ENCODE measurements at places on chromosomes 2 and 18.

- DNase-seq = no peak
Observed at GRCh38 chr2:97781981-97782380, 68.6 kb downstream of the ZAP70 start.

DNA sequence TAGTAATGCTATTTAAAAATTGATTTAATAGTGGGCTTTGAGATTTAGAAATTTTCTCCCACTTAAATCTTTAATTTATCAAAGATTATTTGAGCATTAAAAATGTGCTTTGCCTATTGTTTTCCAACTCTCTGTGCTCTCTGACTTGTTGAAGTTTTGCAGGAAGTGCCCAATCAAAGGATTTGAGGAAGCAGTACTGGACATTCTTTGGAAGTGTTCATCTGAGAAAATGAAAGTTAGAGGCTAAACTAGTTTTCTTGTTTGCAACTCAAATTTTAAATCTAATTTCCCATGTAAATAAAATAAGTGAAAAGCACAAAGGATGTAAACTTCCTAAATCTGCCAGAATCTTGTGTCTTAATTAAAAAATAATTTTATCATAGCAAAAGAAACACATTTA is 89.1 kb downstream of the CAMKMT start:
- DNase-seq = no peak

- no peak for DNase-seq
Observed at GRCh38 chr2:134454426-134454825, 200.6 kb downstream of the MGAT5 start.

GRCh38 chr2:108367014-108367413 is 10.7 kb upstream of the SULT1C4 start:
- no peak for DNase-seq

DNA sequence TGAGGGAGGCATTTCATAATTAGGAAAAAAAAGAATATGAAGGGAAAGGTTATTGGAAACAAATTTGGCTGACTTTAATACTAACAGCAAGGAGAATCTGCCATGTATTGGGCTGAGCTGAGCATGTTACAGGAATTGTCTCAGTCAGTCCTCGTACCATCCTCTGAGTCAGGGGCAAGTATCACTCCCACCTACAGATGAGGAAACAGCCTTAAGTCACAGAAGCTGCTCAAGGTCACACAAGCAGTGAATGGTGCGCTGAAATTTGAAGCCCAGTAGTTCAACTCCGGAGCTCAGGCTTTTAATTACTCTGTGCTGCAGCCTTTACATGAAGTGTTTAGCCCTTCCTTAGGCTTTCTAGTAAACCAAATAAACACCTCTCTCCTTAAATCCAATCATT is 17.3 kb downstream of the PROKR1 start:
- DNase-seq = no peak

DNA sequence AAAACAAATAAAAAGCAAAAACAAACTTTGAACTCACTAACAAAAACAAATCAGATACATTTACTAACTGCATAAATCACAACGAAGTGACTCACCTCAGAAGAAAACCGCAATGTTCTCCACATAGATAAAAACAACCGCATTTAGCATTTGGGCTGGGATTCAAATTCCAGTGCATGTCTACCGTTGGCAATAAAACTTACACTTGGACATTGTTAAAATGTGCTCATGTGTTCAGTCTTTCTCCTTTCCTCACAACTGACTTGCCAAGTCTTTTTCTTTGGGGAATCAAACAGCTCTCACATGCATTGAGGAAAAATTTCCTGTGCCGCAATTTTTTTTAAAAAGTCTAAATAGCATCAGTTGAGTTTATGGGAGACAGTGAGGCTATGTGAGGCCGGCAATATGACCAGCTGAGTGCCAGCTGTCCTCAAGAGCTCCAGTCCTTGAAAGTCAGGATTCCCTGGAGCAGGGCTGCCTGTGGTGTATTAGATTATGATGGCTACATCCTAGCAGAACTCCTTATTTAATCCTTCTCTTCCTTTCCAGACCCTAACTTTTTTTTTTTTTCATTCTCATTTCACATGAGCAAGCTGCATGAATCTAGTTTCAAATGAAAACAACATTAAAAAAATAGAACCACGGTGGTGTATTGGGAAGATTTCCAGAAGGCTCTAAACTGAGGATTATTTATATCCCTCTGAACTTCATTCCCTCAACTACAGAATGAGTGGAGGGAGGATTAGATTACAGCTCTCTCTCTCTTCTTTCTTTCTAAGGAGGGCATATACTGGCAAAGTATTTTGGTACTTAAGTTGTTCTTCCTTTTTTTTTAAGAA is 70.2 kb upstream of the MEIS1 start:
- no peak for DNase-seq

DNA sequence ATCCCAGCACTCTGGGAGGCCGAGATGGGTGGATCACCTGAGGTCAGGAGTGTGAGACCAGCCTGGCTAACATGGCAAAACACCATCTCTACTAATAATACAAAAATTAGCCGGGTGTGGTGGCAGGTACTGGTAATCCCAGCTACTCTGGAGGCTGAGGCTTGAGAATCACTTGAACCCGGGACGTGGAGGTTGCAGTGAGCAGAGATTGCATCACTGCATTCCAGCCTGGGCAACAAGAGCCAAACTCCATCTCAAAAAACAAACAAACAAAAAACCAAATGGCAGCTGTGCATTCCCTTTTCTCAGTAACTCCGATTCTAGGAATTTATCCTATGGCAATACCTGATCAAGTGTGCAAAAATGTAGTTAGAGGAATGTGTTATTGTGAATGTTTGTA is 4.7 kb upstream of the GRHL1 start:
- no peak for DNase-seq

DNA sequence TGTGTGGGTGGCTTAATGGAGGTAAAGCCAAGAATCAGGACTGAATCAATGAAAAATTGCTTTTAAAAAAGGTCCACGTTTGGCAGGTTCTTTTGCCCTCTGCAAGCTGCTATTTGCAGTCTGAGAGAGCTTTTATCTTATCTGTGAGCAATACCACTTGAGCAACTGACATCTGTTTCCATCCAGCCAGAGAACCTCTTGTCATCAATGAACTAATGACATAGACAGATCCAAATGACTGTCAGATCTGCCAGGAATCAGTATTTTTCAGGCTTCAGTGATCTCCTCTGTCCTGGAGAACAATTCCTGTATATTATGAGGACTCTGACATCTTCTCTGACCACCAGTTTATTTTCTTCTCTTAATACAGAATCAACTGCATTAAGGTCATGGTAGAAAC is 608.1 kb downstream of the LRP1B start:
- no peak for DNase-seq

- DNase-seq = no peak
Observed at GRCh38 chr2:186695081-186695756, 1.4 kb downstream of the FAM171B start.

GRCh38 chr2:693606-694005 is 16.4 kb upstream of the TMEM18 start:
- DNase-seq = no peak

GRCh38 chr18:45227001-45227742 is 388.1 kb upstream of the SLC14A2 start:
- DNase-seq = no peak

DNA sequence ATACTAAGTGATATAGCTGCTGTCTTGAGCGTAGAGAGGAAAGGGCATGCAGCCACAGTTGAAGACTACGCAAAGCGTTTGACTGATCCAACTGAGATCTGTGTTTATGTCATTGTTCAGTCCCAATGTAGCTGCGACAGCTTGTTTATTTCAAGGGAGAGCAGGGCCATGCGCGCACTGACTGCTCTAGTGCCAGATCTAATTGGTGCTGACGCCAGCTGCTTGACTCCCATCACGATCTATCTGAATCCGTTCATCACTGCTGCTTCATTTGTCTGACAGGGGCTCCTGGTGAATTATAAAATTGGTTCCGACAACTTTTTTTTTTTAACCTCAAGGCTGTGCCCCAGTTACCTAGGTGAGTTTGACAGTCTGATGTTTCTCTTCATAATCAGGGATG is 75.7 kb downstream of the CHST9 start:
- no peak for DNase-seq

- DNase-seq = no peak
Observed at GRCh38 chr2:226358688-226359087, 440.9 kb downstream of the IRS1 start.

DNA sequence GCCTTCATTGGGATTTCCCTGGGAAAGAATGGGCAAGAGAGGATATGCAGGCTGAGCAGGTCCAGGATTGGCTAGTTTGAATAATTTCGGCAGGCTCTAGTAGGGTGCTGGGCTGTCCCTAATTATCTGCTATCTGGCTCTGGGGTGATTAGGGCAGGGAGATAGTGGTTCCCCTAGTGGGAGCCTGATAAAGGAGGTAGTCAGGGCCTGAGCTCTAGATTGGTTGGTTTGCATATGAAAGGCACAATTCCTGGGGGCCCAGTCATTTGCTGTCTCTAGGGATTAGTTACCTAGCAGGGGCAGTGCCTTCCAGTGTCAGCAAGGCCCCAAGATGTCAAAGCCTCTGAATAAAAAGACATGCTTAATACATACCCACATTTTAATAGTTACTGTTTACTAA is 690.1 kb upstream of the KLHL29 start:
- no peak for DNase-seq

DNA sequence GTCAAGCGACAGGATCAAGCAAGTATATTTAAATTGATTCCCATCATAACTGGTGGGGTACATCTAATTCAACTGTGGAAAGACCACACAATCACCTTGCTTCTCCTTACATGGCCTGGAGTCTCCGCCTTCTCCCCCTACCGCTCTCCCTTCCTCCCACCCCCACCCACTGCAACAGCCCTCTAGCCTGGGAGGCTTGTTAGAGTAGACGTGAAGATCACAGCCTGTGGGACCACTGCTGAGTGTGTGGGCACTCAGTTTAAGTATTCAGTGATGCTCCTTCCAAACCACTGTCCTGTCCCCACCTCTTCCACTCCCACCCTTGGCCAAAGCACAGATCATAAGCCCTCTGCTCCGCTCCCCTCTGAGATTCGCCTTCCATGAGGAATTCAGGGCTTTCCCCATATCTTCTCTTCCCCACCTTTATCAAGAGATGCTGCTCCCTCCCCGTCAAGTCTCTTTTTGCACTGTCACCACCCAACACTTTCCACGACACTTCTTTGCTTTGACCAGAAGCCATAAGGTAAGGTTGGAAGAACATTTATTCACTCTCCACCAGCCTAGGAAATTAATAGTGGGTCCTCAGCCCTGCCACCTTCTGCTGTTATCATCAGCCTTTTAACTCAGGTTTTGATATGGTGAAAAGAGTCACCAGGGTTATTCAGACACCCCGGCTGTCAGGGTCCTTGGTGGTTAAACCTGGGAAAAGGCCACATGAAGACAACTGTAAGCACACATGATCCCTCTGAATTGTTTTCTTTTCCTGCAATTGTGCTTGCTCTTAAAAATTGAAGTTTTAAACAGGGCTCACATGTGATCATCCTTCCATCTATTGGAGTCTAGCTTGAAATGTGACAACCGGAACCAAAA is 1.7 kb downstream of the METTL4 start:
- no peak for DNase-seq

DNA sequence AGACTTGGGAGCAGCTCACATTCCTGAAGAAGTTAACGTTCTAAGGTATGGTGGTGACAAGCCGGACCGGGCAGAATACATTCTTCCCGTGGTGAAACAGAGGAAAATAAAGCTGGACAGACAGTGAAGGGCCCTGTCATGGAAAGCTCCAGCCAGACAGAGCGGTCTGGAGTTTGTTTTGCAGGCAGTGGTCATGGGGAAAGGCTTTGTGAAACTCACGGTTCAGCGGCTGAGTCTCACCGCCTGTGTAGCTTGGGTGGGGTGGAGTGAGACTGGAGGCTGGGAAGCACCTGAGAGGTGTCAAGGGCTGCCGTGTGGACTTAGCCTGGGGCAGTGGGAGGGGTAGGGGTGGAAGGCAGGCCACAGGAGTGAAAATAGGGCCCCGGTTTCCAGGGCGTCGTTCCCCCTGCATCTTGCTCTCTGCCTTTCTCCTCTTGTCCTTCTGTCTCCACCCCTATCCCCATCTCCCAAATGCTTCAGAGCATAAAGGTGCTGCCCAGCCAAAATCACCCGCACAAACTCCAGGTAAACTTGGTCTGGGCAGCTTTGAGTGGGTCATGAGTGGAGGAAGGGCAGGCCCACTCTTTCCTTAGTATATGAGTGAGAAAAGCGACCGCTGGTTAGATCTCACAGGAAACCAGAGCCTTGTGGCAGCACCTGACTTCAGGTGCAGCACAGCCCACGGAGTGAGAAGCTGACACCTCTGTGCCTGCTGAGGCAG is 11.4 kb upstream of the SLC20A1 start:
- DNase-seq = no peak

DNA sequence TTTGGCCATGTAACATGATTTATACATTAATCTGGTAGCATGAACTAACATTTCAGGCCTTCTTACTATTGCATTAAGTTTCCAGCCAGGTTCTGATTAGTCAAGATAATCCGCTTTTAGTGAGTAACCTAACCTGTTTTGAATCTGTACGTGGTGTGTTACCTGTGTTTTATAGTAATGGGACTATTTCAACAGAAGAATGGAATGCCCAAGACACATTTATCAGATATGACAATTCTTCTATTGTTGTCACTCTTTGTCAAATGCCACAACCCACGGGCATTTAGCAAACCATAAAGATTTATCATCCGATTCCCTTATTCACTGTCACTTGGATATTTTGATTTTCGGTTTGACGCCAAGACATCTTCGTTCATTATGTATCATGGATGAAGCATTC is 117.9 kb downstream of the ETAA1 start:
- no peak for DNase-seq

- DNase-seq = no peak
Observed at GRCh38 chr2:236633775-236634560, 64.3 kb downstream of the ACKR3 start.

DNA sequence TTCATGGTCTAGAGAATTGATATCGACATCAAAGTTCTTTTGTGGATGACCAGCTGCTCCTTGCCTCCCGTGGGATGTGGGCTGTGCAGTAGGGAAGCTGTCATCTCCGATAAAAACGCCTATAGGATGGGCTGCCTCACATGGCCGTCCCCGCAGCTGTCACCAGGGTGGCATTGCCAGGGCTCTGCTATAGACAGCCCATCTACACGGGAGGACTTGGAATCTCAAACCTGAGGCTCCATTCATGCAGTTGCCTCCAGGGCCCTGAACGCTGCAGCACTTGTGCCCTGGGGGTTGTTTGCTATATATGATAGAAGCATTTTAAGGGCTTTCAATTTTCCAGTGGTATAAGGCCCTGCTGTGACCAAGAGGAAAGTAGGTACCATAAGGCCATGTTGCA is 183.1 kb downstream of the MYCN start:
- DNase-seq = no peak

Data from posterior cingulate gyrus (tissue), 11 donors.